ENCODE measurements at places on chromosomes 7 and 10.

DNA sequence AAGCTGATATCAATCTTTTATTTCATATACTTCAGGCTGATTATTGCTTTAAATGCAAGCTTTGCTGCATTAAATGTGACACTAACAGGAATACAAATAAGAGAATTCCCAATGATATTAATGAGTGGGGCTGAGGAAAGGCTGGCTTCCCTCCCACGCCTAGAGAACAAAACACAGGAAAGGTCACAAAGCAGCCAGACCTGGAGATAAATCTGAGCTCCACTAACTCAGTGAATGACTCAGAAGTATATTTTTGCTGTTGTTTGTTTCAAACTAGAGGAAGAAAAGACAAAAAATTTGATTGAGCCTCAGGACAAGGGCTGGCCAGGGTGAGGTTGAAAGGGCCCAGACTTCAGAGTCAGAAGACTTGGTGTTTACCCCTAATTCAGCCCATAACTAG lies 88.1 kb downstream of the XPNPEP1 start:
- no peak for DNase-seq

GRCh38 chr7:54705436-54705835 lies 53.6 kb downstream of the SEC61G start:
- DNase-seq, result no peak

DNA sequence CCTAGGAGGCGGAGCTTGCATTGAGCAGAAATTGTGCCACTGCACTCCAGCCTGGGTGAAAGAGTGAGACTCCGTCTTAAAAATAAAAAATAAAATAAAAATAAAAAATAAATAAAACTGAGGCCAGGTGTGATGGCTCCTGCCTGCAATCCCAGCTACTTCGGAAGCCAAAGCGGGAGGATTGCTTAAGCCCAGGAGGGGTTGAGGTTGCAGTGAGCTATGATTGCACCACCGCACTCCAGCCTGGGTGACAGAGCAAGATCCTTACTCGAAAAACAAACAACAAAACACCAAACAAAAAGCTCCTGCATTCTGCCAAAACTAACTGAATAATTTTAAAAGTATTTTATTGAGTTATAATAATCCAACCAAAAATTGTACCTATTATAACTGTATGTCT lies 36.2 kb downstream of the AGAP4 start:
- no peak for DNase-seq

GRCh38 chr10:85995791-85996190 lies 370.8 kb downstream of the GRID1 start:
- no peak for DNase-seq

DNA sequence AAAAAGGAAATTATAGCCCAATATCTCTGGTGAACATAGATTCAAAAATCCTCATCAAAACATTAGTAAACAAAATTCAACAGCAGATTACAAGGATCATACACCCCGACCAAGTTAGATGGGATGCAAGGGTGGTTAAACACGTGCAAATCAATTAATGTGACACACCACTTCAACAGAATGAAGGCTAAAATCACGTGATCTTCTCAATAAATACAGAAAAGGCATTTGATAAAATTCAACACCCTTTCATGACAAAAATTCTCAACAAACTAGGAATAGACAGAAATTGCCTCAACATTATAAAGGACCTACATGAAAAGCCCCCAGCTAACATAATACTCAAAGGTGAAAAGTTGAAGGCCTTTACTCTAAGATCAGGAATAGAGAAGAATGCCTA lies 590.8 kb upstream of the FZD8 start:
- no peak for DNase-seq

- no peak for DNase-seq
Measured at GRCh38 chr10:124732931-124733570, 11.1 kb downstream of the FAM53B start.

- DNase-seq, result no peak
Measured at GRCh38 chr7:96952974-96953391, 52.4 kb upstream of the DLX6 start.

DNA sequence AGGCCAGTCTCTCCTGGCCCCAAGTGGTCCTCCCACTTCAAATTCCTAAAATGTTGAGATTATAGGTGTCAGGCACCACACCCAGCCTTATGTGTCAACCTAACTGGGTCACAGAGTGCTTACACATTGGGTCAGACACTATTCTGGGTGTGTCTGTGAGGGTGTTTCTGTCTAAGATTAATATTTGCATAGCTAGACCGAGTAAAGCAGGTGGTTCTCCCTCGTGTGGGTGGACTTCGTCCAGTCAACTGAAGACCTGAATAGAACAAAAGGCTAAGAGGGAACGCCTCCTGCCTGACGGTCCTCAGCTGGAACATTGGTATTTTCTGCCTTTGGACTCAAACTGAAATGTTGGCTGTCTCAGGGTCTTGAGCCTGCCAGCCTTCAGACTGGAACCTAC lies 11.5 kb downstream of the PPIF start:
- no peak for DNase-seq

DNA sequence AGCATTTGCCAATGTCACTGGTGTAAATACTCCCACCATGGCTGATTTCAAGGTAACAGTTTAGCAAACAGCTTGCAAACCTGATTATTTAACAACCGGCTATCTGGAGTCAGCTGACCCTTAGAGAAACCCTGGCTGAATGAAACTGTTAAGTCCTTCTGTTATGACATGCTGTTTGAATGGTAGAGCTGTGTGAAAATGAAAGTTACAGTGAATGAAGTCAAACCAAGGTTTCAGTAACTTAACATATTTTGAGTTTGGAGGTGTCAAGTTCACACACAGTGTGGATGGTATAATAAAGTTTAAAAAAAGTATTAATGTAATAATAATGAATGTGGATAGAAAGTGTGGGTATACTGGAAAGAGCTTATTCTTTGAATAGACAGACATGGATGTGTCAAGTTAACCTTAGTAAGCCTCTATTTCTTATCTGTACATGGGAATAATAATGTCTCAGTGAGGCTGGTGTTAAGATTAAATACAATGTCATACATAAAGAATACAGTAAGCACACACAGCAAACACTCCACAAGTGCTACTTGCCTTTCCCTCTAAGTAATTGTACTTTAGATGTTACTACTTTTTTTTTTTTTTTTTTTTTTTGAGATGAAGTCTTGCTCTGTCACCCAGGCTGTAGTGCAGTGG lies 150.4 kb downstream of the TAX1BP1 start:
- DNase-seq, result no peak

DNA sequence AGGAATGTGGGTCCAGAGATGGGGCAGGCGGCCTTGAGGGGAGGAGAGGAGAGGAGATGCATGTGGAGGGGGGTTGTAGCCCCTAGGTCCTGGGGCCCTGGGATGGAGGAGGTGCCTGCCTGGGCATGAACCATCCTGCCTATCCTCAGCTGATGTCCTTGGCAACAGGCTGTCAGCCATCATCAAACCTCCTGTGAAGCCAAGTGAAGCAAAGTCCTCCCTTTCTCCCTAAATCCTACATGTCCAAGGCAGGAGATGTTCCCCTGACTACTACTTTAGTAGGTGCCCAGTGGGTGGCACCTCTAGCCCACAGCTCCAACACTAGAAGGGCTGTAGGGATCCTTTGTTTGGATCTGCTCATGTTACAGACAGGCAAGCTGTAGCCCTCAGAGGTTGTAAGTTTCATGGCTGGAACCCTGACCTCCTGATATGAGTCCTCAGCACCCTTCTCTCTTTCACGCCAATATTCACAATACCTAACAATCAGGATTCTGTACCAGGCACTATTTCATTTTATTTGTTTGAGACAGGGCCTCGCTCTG lies 66.6 kb upstream of the SYPL1 start:
- DNase-seq, result no peak

GRCh38 chr7:151585744-151586393 lies 66.2 kb upstream of the RHEB start:
- no peak for DNase-seq

DNA sequence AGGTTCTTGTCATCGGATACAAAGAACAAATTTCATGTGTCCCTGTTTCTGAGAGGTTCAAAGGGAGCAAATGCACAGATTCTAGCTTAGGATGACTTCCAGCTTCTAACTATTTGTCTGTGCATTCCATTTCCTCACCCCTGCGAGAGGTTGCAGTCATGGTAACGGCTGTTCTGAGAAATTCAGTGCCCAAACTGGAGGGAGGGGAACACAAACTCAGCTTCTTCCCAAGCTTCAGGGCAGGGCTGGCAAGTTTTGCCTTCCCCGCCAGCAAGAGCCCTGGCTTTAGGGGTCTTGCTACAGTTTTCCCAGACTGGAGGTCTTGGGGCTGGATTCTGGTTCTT lies 11.1 kb downstream of the FAS start:
- DNase-seq, result no peak

DNA sequence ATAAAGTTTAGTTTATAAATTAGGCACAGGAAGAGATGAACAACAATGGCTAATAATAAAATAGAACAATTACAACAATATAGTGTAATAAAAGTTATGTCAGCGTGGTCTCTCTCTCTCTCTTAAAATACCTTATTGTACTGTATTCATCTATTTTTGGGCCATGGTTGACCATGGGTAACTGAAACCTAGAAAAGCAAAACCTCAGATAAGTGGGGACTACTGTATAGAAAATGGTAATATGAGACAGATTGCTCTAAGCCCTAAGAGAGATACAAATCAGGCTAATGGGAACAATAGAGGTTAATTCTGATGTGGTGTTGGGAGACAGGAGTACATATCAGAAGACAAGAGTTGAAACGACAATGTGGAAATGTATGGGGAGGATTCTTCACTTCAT lies 86.2 kb downstream of the ZNF365 start:
- DNase-seq, result no peak

GRCh38 chr10:84563355-84563754 lies 235.0 kb downstream of the CCSER2 start:
- no peak for DNase-seq

DNA sequence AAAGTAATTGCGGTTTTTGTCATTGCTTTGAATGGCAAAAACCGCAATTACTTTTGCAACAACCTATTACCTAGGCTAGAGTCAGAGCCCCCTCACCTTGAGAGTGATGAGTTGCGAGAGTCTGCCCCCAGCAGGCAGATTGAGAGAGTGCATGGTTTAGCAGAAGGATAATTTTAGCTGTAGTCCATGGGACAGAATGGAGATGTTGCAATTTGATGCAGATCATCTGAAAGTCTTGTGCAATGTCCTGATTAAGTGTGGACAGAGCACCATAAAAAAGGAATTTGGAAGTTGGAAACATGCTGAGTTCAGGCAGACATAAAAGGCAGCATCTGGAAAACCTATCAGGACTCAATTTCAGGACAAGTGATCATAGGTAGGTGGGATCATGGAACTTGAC lies 48.7 kb downstream of the GPR141 start:
- DNase-seq, result no peak

GRCh38 chr10:83373671-83374070 lies 765.6 kb upstream of the GHITM start:
- no peak for DNase-seq

DNA sequence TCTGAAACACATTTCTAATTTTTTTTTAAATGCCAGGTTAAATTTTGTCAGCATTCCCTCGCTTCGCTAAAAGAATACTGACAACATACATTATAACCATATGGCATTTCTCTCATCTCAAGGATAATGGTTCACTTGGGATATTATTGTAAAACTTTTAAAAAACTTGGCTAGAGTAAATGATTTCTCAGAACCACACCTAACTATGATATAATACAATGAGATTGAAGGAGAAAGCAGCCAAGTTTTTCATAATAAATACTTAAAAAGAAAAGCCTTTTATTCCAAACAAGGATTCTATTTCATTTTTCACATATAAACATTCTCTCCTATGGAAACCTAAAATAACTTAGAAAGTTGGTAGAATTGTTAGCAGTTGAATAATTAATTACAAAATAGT lies 413.9 kb downstream of the HGF start:
- no peak for DNase-seq
